ENCODE measurements at places on chromosomes 12 and 14.
A peak's percentile ranks its signal among the peaks of the same experiment; 100 is the strongest.

GRCh38 chr14:33899723-33900341 is 51.0 kb downstream of the EGLN3 start:
- DNase-seq, result no peak

DNA sequence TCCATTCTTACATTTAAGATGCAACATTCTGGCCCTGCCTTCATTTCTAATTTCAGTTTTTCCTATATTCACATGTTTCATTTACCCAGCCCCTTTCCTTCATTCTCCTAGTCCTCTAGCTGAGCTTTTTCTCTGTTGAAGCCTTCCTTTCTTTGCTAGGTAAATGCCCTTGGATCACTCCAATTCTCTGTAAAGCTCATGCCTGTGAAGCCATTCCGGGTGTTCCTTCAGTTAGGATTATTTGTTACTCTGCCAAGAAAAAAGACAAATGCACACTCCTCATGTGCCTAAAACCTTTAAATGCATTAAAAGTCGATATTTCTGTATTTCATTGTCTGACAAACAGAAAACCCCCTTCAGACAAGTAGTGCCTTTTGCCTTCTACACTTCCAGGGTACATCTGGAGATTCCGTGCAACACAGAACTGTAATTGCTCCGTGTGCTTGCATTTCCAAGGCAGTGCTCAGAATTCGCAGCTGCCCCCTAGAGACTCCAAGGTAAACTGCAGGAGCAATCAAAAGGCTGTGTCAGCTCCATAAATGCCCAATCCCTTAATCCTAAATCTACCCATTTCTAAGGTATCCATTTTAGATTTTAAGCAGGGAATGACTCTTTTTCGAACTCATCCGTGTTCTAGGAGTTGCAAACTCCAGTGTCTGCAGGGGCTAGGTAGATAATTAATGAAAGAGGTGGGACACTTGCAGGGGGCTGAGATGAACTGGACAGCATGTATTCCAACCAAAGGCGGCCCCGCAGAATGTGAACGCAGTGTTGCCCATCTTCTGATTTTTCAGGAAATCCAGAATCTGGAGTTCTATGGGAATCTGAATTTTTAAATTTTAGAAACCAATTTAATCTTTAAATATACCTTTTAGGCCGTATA is 320.2 kb downstream of the GRIN2B start:
- DNase-seq, result peak; percentile 7

DNA sequence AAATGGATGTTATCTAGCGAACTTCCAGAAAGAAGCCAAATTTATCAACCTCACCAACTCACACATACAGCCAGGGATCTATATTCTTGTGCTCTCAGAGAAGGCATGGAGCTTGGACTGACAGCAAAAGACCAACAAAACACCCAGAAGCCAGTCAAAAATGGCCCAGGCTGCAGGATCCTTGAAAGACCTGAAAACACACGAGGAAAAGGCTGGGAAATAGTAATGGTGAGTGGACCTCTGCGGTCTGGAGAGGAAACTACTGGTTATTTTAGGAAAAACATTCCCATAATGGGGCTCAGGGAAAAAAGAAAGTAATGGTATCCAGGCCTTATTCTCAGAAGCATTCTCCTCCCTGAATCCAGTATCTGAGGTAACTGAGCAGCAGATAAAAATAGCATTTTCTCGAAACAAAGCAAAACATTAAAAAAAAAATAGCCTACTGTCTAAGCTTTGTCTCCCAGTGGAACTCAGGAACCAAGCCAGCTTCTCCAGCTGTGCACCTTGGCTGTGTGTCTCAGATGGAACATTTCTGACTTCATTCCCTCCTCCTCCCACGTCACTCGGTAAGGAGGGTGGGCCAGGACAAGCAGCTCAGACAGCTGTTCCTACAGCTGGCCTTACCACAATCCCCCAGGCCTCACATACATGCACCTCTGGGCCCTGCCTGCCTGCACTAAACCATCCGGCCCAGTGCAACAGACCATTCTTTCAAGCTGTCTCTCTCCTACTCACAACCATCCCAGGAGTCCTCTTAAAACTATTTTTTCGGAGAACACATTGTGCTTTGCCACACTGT is 249.9 kb downstream of the DAD1 start:
- no peak for DNase-seq

- DNase-seq, result no peak
Observed at GRCh38 chr14:53947094-53947445, 9.6 kb downstream of the BMP4 start.

DNA sequence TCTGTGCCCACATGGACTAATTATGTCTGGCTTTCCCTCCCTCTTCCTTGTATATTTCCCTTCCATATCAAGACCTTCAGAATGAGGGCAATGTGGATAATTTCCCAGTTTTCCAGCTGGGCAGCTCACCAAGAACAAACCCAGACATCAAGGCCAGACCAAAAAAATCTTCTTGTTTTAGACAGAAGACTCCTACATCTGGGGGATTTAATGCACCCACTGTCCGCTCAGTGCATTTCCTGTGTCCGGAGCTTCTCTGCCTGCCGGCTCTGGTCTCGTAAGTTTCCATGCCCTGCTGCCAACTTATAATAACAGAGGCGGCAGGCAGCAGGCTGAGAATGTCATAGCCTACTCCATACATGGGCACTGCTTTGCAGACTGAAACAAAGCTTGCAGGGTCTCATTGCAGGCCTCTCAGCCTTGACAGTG is 207.2 kb upstream of the BCL2L14 start:
- DNase-seq, result no peak

DNA sequence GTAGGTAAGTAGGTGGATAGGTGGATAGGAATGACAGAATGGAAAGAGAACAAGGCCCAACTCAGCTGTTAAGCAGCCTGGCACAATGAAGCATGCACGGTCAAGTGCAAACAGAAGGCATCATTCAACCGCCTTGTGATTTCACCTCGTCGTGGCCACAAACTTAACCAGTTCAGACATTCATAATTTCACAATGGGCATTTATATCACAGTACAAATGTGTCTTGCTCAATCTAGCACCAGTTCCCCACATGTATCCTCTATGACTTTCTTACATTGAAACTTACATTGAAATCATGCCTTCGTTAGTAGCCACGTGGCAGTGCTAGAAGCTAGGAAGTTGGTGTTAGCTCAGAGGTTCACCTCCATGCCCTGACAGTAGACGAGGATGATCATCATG is 207.5 kb downstream of the ETV6 start:
- no peak for DNase-seq

GRCh38 chr12:25714198-25714984 is 161.3 kb upstream of the LMNTD1 start:
- DNase-seq, result no peak

DNA sequence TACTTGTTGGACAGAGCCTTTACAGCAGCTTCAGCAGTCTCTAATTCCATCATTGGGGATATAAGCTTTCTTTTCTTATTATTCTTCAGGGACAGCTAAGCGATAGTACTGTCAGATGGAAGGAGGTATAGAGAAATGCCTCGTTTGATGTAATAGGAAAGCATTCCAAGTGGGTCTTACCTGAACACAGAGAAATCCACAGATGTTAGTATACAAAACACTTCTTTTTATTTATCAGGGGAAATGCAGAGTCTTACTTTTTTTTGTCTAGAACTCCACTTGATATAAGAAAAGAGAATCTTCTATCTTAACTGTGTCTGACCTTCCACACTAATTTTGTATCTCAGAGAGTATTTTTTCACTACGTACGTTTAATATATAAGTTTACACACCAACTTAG is 1.9 kb downstream of the SYT1 start:
- no peak for DNase-seq

- DNase-seq, result no peak
Observed at GRCh38 chr12:68831751-68832503, 23.9 kb downstream of the MDM2 start.

DNA sequence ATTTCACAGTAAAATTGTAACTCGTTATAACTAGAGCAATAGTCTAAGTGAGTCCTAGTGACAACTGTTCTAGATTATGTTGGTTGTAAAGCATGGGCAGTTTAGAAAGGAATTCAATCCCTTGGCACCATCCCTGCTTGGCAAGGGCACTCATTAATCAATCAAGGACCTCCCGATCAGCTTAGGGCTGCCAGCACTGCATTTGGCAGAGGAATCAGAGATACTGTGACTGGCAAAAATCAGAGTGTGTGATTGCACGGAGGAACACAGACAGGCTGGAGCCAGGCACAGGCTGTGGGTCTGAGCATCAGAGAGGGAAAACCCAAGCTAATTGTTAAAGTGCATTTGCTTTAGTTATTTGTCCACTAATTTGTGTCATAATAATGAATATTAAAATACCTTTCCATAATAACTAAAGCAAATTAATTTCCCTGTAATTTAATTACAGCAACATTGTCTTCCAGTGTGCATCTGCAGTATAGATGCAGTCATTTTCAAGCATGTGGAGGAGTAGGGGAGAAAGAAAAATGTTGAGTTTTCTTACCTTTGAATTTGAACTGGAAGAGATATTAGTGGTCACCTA is 3.2 kb upstream of the EGLN3 start:
- DNase-seq, result no peak

- no peak for DNase-seq
Observed at GRCh38 chr14:91889477-91890211, 22.3 kb upstream of the TC2N start.

DNA sequence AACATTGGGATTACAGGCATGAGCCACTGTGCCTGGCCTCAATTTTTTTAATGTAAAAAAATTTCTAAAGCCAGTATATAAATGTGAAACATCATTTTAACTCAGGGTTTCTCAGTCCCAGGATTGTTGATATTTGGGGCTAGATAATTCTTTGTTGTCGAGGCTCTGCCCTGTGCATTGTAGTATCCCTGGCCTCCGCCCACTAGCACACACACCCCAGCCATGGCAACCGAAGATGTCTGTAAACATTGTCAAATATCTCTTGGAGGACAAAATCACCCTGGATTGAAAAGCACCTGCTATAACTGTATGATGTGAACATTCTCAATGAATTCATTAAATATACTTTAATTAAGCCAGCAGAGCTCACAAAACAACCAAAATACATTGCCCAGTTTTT is 8.4 kb upstream of the CIT start:
- no peak for DNase-seq

GRCh38 chr14:95077345-95077744 is 80.0 kb downstream of the DICER1 start:
- DNase-seq, result no peak

DNA sequence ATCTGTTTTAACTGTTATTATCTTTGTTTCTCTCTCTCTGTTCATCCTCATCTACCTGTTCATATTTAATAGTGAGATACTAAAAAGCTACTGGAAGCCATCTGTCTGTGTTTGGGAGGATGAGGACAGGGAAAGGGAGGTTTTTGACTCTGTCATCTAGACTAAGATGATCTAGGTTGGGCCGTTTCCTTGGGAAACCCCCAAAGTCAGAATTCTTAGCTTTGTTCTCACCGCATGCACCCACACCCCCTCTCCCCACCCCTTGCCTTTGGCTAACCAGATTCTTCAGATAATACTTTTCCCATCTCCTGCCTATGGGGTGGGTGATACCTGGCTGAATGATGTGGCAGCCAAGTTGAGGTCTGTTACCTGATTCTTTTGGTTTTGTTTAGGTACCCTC is 73.0 kb downstream of the PRICKLE1 start:
- DNase-seq, result no peak

DNA sequence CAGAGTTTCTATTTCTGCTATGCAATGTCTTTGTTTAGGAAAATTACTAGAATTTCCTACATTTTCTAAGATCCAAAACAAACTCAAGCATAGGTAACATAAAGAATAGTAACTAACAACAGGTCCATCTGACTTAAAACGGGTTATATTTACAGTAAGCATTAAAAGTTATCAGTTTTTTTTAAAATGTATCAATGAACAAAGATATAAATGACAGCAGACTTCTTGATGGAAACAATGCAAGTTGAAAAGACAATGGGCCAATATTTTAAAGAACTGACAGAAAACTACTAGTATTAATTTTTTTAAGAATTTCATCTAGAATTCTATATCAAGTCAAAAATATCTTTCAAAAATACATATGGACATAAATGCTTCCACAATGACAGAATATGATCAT is 367.1 kb upstream of the MGAT4C start:
- no peak for DNase-seq

GRCh38 chr14:104331871-104332605 is 193.7 kb downstream of the KIF26A start:
- no peak for DNase-seq

DNA sequence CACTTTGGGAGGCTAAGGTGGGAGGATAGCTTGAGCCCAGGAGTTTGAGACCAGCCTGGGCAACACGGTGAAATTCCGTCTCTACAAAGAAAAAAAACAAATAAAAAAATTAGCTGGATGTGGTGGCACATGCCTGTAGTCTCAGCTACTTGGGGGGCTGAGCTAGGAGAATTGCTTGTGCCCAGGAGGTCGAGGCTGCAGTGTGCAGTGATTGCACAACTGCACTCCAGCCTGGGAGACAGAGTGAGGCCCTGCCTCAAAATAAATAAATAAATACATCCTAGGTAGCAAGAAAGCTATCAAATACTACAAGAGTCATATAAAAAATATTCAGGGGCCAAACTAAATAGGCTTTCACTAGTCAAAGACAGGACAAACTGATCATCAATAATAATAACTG is 6.2 kb downstream of the KLHL28 start:
- no peak for DNase-seq

- DNase-seq, result no peak
Observed at GRCh38 chr14:66530526-66530925, 22.6 kb downstream of the GPHN start.

DNA sequence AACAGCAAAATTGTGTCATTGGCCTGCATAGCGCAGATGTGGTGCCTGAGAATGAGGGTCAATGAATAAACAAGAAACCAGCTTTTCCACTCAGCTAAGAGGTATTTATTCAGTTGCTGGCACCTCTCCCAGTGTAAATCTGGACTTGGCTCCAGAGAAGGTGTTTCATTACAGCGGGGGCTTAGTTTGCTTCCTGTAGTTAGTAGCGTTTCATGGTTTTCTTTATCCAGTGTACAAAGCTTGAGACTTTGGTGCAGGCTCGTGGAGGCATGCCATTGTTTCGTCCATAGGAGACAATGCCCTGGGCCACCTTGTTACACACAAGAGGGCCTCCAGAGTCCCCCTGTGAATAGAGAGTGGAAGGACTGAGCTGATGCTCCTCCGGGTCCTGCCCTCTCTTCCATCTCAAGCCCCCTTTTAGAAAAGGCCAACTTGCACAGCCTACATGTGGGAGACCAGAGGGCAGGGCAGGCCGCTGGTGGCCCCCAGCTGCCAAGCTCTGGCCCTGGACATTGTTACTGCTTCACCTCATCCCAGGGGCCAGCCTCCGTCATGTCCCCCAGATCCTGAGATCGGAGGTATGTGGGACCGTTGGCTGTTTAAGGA is 3.0 kb downstream of the GZMB start:
- peak; percentile 2 for DNase-seq

- no peak for DNase-seq
Observed at GRCh38 chr14:23454445-23454856, 15.1 kb upstream of the NGDN start.

GRCh38 chr12:65016881-65017650 is 104.0 kb downstream of the WIF1 start:
- no peak for DNase-seq
